ENCODE measurements at places on chromosomes 5 and 9.

GRCh38 chr5:39826051-39826450 is 401.3 kb upstream of the DAB2 start:
- DNase-seq, result no peak

GRCh38 chr5:73096239-73096575 is 24.2 kb upstream of the TMEM171 start:
- no peak for DNase-seq

- no peak for DNase-seq
Measured at GRCh38 chr9:5909976-5910375, 19.3 kb downstream of the MLANA start.

DNA sequence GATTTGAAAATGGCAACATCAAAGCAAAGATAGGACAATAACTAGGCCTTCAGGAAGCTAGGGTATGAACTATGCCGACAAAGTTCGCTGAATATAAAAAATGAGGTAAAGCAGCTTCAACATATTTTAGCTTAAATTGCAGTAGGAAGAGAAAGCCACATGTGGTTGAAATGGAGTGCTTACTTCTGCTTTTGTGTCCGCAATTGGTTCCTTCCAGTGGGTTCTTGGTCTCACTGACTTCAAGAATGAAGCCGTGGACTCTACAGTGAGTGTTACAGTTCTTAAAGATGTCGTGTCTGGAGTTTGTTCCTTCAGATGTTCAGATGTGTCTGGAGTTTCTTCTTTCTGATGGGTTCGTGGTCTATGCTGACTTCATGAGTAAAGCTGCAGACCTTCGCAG is 95.2 kb downstream of the APTX start:
- no peak for DNase-seq

DNA sequence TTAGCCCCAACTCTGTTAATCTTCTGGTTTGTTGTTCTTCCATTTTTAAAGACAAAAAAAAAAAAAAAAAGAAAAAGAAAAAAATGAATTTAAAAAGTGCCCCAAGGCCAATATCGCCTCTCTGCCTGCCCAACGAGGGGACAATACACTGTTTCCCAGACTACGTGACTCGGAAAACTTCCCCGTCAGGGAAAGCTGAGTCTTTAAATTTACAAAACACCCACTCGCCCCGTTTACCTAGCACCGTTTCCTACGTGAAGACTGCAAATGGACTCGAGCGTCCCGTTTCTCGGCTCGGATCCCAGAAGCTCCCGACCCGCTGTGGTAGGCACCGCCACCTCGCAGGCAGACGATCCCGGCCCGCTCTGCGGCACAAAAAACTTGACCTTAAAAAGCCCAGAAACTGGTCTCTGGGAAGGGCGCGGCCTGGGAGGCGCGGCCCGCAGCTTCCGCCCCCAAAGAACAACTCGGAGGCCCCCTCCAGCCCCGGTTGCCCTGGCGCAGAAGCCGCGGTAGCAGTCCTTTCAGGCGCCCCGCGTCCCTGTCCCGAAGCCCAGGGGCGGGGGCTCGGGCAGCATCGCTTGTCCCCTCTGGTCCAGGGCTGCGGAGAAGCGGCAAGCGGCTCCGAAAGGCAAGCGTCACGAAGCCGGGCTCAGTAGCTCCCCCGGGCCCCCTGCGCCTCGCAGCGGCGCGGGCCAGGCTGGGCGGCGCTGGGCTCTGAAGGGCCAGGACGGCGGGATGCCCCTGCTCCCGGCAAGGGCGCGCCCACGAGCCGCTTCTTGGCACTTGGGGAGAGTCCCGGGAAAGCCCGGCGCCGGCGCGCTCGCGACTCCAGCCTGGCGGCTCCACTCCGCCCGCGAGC is at the start of gene GCNT4:
Gene GCNT4 (minus strand): TSS at position 367 of the 862 bp plus-strand sequence. CDS start 22,521 bp downstream, outside the sequence.
- peak; percentile 53 for DNase-seq

DNA sequence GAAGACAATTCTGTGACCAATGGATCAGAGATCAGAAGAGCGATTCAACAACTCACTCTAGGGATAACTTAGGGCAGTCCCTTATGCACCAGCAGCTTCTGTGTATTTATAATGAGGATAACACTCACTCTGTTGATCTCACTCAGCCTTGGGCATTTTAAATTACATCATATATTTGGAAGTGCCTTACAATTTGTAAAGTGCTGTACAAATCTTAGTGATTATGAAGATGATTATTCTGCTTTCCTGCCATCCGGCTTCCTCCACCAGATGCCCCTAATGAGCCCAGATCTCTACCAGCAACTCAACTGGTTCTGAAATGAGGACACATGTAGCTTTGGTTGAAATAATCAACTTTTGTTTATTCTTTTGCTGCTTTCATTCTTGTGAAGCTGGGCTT is 105.3 kb downstream of the PCSK1 start:
- DNase-seq, result no peak

DNA sequence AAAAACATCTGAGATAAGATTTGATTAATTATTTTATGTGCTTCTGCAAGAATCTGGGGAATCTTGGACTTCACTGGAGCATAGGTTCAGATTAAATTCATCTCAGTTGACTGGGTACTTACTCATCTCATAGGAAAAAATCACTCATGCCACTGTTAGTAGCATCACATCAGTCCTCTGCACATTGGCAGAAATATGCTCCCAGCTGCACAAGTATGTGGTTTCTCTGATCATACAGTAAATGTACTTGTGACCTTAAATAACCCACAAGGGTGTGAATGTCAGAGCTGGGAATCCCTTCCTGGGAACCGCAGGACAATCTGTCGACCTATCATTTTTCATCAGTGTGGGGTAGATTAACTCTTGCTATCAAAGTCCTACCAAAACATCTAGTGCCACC is 203.7 kb upstream of the SLC24A2 start:
- no peak for DNase-seq

GRCh38 chr5:1652873-1653697 is 129.3 kb upstream of the LPCAT1 start:
- DNase-seq, result no peak

DNA sequence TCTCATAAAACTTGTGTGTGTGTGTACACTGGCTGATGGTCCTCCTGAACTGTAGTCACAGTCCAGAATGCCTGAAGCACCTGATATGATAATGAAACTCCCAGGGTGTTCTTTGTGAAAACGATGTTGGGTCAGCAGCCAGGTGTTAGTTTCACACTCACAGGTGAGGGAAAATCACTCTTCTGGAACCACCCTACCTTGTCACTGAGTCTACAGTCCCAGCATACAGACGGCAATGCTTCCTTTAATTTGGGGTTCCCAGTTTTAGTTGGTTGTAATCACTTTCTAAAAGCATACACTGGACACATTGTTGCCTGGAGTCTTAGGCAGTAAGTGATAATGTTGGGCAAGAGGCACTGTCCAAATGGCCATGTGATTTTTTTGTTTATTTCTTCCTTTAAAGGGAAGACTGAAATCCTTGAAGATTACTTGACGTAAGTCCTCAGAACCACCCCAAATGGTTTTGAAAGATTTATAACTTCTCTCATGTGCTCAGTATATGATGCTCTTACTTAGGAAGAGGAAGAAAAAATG is 18.2 kb upstream of the MGAT1 start:
- DNase-seq, result no peak

GRCh38 chr5:109325456-109325855 is 84.3 kb downstream of the PJA2 start:
- no peak for DNase-seq

DNA sequence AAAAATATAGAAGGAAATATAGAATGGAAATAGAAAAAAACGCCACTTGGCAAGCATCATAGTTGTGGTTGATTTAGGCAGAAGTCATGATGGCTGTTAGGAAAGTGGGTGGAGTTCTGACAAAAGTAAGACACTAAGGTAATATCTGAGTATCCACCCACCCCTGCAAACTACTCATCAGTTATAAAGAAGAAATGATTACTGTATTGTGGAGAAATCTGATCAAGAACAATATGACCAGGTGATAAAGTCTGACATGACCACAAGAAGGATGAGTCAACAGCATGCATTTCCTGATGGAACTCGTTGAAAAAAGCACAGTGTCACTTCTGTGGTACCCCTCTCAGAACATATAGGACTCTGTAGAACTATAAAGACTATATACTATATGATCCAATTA is 343.4 kb upstream of the PAPPA start:
- DNase-seq, result no peak

All from ovary (tissue), 10 donors.